ENCODE measurements at places on chromosomes 2 and 18. TPM values are rescaled to one million over a fixed set of nuclear protein-coding genes. Genes with fewer than 3 reads are reported as not detected.

The DOK6 gene
- total RNA-seq, result 0.66 TPM

The GNAL gene
- total RNA-seq, result 7.5 TPM

The ABCG5 gene
- not detected for total RNA-seq

The CCDC85A gene
- total RNA-seq, result 9.0 TPM

All from subcutaneous adipose tissue (tissue), 4 donors.